ENCODE measurements at places on chromosomes 2 and 18.

DNA sequence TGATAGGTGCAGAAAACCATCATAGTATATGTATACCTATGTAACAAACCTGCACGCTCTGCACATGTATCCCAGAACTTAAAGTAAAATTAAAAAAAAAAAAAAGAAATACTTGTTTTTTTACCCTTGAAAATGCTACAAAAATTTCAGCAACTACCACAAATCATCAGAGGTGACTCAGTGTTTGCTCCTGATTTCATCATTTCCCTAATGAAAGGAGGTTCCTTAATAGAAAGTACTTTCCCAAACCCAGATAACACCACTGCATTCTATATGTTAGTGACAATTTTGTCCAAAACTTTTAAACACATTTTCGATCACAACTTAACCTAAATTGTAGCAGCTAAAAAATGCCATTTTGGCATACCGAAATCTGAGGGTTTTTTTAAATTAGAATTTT, 163.3 kb downstream of the SLC39A10 start:
- no peak for DNase-seq

DNA sequence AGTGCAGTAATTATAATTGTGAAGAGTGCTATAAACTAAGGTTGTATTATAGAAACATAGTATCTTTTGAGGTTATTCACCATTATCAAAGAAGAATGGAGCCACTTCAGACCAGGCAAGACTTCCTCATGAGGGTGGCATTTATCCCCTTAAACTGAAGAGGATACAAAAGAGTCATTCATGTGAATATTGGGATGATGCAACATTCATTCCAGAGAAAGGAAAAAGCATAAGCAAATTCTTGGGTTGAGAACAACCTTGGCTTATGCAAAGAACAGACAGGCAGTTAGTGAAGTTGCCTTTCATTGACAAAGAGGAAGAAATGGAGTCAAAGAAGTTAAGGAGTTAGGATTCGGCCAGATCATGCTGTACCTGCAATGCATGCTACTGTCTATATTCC, 682.5 kb downstream of the MBD2 start:
- DNase-seq = no peak

- no peak for DNase-seq
These were observed 21.5 kb upstream of the PELI1 start for GRCh38 chr2:64165706-64166105.

DNA sequence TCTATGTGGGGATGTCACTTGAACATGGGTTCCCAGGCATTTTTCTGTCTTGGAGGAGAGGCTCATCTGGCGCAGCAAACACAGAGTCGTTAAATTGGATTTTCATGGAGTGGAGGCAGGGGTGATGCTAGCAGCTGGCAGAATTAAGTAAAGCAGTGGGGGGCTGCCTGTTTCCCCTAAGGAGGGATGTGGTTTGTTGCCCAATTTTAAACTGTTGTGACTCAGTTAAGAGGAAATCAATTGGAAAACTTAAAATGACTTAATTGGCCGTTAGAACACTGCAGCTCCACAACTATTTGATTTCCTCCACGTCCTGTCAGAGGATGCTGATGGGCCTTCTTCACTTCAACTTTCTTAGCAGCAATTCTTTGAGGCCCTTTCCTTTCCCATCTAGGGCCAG, 354.1 kb upstream of the ATP5MC3 start:
- no peak for DNase-seq

- DNase-seq = no peak
These were observed 698.9 kb downstream of the GALR1 start for GRCh38 chr18:77948567-77948966.

- no peak for DNase-seq
These were observed 86.8 kb upstream of the HAAO start for GRCh38 chr2:42879121-42879705.

DNA sequence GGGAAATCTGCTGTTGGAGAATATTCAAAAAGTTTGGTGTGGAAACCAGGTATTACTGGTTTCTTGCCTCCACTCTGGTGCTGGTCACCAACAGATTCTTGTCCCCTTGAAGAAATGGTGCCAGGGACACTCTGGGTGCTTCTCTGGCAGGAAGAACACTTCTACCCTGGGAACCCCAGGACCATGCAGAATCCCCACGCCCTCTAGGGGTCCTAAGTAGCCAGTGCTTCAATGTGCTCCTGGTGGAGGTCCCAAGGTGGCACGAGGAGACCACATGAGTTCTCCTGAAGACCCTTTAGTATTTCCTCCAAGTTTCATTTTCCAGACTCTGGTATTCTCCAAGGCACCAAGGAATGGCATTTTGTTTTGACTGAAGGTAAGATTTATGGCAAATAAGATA, 380.6 kb downstream of the TSN start:
- DNase-seq = no peak

DNA sequence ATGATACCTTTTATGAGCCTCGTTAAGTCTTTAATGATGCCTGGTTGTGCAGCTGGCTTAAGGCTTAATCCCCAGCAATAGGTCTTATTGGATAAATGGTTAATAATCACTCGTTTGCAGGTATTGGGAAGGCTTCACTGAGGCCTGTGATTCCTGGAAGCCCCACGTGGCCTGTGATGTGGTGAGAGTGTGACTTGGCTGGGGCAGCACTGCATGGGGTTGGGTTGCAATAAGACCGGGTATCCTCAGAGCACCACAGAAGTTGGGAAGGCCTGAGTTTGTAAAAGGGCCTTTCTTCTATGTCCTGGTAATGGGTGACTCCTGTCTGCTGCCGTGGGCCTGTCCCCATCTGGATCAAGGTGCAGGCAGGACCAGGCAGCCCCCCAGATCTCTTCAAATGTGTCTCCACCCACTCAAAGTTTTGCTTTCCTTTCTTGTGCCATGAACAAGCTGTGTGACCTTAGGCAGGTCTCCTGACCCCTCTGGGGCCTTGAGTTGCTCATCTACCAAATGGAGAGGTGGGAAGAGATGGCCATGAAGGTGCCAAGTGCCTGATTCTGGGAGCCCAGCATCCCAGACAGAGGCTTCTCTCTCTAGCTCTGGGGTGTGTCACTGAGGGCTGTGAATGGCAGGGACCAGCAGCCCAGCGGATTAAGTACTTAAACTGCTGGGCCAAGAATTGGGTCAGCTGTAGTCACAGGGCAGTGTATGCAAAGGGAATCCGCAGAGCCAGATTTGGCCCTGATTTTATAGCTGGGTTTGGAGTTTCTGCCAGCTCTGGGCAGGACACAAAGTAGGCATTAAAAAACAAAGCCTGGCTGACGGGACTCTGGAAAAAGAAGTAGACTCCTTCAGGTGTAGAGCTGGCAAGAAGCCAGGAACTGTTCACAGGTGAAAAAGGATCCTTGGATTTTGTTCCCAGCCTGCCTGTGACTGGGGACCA, 24.4 kb downstream of the LBH start:
- no peak for DNase-seq

DNA sequence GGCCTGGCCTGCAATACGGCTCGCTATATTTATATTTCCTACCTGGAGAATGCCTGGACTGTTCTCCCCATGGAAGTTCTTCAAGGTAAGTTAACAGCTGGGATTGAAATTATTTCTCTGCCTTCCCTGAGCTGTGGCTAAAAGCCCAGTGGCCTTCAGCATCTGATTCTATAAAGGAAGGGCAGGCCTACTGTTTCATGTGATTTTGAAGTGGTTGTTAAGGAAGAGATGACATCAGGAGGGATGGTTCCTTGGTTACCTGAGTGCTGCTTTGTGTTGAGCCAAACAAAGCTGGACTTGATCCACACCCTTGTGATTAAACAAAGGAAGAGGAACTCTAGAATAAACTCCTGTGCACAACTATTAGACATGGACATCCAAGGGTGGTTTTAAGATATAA, 61.6 kb downstream of the MFSD6 start:
- DNase-seq = no peak

DNA sequence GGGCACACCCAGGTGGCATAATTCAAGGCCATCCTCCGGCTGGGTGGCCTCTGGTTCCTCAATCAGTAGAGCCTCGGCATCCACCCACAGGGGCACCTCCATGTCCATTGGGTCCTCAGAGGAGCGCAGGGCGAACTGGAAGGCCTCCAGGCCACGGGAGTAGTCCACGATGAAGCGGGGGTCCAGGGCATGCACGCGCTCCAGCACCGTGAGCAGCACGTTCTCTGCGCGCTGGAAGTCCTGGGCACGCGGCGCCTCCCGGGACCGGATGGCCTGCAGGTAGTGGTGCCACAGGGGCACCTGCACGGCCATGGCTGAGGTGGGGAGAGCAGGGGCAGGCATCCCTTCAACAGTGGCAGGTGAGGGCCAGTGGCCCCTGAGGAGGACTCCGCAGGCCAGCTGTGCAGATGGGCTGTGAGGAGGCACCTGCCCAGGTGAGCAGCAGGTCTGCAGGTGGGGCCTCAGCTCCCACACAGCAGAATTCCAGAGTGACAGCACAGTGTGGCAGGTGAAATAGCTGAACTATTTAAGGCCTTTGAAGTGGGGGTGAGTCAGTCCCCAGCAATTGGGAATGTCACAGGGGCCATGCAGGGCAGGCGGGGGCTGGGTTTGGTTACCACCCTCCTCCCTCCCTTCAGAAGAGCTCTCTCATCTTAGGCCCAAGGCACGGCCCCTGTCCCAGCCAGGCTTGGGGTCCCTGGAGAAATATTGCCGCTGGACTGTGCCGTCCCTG, at the start of gene MAB21L4:
MAB21L4 (minus strand) TSS at position 501 of the 733 bp plus-strand sequence; CDS start at position 342, 159 bp downstream.
- DNase-seq = no peak

DNA sequence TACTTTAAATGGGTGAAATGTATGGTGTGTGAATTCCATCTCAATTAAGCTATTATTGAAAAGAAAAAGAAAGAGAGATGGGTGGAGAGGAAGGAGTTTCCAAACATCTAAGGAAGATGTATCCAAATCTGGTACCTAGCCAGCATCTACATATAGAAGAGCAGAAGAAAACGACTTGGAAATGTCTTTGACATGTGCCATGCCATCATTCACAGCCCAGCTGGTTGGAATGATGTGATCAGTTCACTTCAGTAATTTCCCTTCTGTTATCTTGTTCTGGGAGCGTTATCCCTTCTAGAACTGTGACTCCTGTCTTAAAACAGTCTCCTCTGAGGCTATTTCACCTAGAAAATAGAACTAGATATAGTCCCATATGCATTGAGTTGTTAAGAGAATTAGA, 312.8 kb upstream of the GYPC start:
- DNase-seq = no peak

- no peak for DNase-seq
These were observed 18.8 kb upstream of the NEDD4L start for GRCh38 chr18:58025205-58025604.

GRCh38 chr2:184215745-184216144, 382.6 kb upstream of the ZNF804A start:
- no peak for DNase-seq
